ENCODE measurements at places on chromosomes 11 and 22.

- DNase-seq: no peak
Measured at GRCh38 chr11:91946397-91946951, 278.1 kb upstream of the FAT3 start.

- no peak for DNase-seq
Measured at GRCh38 chr11:44191322-44192016, 96.0 kb downstream of the EXT2 start.

GRCh38 chr22:29369460-29369859 is 18.9 kb downstream of the AP1B1 start:
- DNase-seq: no peak

DNA sequence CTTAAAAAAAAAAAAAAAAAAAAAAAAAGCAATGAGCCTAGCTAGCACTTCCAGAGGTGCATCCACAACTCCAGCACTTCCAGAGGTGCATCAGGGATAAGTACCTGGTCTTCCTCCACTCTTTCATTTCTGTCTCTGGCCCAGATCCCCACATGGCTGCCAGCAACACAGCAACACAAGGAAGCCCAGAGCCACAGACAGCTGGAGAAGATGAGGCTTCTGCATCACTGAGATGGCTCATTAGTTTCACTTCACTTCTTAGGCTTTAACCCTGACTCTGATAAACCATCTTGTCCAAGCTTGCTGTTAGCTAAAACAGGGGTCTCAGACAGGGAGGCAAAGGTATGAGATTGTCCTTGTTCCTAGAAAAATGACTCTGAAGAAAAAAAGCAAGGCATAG is 35.6 kb downstream of the PC start:
- DNase-seq: no peak

- no peak for DNase-seq
Measured at GRCh38 chr11:21949763-21950413, 243.0 kb upstream of the ANO5 start.

DNA sequence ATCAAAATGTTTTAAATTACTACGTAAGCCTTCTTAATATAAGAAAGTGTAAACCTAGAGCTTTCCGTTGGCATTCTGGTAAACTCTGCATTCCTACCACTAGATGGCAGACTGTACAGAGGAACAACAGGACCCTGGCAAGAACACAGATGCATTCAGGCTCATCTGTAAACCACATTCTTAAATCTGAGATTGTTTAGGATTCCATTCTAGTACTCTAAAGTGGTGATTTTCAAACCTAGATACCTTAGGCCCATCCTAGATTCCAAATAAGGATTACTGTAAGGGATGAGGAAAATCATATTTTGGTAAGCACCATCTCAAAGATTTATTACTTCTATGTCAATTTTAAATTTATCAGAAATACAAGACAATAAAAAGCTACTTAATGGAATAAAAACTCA is 26.9 kb downstream of the PICALM start:
- DNase-seq: no peak

DNA sequence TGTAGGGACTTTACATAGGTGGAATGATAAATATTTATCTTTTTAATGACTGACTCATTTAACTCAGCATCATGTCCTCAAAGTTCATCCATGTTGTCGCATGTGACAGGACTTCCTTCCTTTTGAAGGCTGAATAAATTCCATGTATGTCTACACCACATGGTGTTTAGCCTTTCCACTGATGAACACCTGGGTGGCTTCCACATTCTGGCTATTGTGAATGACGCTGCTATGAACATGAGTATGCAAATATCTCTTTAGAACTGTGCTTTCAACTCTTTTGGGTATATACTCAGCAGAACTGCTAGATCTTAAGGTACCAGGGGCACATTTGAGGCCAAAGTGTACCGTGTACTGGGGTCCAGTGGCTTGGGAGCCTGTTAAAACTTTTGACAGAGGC is 24.1 kb downstream of the LARGE1 start:
- DNase-seq: no peak

- no peak for DNase-seq
Measured at GRCh38 chr11:69204246-69204940, 48.7 kb downstream of the SMIM38 start.

- no peak for DNase-seq
Measured at GRCh38 chr22:19873960-19874306, 19.3 kb upstream of the GNB1L start.

DNA sequence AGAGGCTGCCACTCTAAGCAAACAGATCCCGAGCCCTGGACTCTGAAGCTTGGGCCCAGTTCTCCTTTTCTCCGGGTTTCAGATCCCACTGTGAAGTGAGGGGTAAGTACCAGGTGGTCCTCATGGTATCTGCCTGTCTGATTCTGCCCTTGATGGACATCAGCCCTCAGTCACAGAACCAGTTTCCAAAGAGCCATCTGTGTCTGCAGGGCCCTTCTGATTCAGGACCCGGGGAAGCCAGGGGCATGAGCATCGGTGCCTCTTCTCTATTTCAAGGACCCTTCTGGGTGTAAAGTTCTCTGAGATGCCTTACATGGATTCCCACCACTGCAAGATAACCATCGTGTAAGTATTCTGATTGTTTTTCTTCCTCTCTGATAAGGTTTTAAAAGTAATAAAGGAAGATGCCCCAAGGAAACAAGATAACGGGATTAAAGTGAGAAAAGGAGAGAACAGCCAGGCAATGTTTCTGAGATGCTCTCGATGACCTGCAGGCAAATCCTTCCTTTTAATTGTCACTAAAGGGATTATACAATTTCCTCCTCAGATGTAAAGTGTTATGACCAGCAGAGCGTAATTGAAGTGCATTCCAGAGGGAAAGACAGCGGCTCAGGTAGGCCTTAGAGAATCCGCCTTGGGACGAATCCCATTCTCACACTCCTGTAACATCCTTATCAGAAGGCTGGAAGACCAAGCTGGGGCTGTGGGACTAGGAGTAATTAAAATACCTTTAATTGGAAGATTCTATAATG is 924.3 kb downstream of the TBC1D22A start:
- no peak for DNase-seq

GRCh38 chr22:34015642-34016041 is 95.4 kb upstream of the LARGE1 start:
- DNase-seq: no peak

- DNase-seq: no peak
Measured at GRCh38 chr11:19670030-19670791, 42.4 kb upstream of the NAV2 start.

DNA sequence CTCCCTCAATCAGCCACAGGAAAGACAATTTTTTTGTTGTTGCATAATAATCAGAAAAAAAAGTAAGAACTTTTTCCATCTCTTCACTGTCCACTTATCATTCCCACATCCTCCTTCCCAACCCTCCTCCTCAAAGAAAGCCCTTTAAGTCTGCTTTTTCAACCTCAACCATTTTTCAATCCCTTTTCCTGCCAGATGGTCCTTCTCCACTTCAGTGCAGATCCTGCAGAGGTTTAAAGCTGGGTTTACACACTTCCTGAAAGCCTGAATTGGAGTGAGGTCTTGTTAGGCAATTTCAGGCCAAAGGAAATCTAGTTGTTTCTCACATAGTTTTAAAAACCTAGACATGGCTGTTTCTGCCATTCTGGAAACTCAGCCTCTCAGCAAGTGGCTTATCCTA is 78.3 kb downstream of the RPL27A start:
- no peak for DNase-seq

DNA sequence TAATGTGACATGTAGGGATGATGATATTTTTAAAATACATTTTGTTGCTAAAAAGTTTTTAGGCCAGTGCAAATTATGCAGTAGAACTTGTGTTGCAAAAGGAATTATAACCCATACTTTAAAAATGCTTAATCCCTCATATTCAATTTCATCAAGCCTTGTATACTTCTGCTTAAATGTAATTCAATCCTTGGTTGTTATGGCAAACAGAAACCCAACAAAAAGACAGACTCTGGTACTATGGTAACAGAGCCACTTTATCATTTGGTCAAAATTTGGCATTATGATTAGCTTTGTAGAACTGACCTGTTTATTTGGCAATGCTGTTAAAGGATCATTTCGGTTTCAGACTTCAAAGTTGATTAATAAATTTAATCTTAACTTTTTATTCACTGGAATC is 284.8 kb downstream of the TMEM135 start:
- no peak for DNase-seq

DNA sequence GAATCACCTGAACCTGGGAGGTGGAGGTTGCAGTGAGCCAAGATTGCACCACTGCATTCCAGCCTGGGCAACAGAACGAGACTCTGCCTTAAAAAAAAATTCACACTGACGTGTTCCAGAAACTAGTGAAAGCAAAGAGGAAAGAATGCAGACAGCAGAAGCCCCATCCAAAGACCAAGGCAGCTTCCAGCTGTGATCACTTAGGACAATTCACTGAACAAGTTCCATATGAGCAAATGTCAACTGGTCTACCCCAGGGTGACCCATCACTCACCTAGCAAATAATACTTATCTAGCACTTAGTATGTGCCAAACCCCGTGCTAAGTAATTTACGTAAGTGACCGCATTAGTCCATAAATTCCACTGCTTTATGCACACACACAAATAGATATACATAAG is 138.9 kb downstream of the LARGE1 start:
- no peak for DNase-seq

- no peak for DNase-seq
Measured at GRCh38 chr11:44006917-44007361, 40.8 kb upstream of the ACCSL start.

GRCh38 chr11:94885581-94885980 is 87.8 kb downstream of the CWC15 start:
- no peak for DNase-seq

GRCh38 chr11:75277991-75278790 is 37.6 kb downstream of the TPBGL start:
- no peak for DNase-seq

All from stimulated activated CD8-positive, alpha-beta memory T cell treated with anti-CD3 and anti-CD28 coated beads, Interleukin-4, amount 100 ng/mL, for 1 hour (primary cell).